Activated CD4-positive, CD25-positive, alpha-beta regulatory T cell (primary cell): ENCODE measurements at places on chromosomes 6 and 20.
A peak's percentile ranks its signal among the peaks of the same experiment; 100 is the strongest.

DNA sequence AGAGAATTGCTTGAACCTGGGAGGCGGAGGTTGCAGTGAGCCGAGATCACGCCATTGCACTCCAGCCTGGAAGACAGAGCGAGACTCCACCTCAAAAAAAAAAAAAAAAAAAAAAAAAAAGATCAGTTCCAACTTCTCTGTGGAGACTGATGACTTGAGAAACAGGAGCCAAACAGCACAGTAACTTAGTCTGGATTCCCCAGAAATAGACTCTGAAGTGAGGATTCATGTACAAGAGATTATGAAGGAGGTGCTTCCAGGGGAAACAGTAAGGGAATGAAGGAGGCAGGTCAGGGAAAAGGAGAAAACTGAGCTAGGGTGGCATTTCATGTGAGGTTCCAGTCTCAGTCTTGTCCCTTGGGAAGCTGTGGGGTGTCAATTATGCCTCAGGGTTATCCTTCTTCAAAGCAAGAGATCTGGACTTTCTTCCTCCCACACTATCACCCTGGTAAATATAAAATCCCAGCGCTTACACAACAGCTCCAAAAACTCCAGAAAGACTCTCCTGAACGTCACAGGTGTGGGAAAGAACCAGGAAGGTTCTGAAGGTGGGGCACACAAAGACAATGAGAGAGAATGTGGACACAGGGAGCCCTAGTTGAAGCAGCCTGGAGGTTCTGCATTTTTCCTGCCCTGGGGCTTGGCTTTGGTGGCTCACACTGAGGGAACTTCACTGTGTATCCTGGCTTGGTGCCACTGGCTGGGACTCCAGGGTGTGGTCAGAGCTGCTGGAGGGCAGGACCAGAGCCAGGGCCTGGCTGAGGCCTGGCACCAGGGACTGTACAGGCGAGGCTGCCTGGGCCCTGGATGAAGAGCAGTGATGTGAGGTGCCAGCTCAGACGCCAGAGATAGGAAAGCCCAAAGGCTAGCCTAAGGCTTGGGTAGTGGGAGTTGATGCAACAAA, 46.8 kb downstream of the PCNA start:
- no peak for DNase-seq

DNA sequence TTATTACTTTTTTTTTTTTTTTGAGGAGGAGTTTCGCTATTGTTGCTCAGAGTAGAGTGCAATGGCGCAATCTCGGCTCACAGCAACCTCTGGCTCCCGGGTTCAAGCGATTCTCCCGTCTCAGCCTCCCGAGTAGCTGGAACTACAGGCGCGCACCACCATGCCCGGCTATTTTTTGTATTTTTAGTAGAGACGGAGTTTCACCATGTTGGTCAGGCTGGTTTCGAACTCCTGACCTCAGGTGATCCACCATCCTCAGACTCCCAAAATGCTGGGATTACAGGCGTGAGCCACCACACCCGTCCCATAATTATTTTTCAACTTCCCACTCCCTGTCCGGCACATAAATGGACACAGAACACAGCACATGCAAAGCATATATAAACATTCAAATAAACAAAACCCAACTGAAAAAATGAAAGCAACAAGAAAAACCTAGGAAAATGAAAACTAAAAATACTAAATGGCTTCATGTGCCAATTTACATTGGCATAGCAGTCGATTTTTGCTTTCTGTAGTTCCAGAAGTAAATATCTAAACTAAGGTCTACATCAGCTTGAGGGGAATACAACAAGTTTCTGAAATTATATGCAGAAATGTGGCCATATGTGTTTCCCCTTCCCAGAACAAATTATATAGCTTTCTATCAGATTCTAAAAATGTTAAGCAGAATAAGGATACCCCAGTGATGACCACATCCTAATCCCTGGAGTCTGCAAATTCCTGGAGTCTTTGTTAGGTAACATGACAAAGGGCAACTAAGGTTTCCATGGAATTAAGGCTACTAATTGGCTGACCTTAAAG, 113.9 kb downstream of the HFE start:
- DNase-seq, result no peak

GRCh38 chr20:5214826-5215225, 88.0 kb downstream of the CDS2 start:
- DNase-seq, result no peak

DNA sequence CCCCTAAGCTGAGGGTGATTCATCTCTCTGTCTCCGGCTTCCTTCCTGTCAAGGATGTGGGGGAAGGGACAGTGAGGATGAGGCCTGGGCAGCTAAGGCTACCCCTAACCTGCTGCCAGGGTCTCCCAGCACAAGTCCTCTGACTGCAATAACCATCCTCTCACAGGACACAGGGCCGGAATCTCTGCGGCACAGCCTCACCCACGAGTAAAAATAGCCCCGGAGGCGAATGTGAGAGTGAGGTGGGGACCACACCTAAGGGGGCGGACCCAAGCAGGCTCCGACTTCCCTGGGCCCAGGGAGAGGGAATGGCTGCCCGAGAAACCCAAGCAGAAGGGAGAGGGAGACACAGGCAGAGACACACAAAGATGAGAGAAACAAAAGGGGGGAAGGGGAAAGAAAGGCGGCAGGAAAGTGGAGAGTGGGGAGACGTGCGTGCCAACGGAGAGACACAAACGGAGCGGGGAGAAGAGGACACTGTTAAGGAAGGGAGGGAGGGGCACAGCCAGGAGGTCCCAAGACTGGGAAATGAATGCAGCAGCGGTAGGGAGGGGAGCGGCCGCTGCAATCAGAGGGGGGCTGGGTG, 1.4 kb downstream of the CLIC1 start:
- peak; percentile 21 for DNase-seq

- DNase-seq, result no peak
These were observed 927 bp upstream of the MANEA start for GRCh38 chr6:95576218-95576997.

DNA sequence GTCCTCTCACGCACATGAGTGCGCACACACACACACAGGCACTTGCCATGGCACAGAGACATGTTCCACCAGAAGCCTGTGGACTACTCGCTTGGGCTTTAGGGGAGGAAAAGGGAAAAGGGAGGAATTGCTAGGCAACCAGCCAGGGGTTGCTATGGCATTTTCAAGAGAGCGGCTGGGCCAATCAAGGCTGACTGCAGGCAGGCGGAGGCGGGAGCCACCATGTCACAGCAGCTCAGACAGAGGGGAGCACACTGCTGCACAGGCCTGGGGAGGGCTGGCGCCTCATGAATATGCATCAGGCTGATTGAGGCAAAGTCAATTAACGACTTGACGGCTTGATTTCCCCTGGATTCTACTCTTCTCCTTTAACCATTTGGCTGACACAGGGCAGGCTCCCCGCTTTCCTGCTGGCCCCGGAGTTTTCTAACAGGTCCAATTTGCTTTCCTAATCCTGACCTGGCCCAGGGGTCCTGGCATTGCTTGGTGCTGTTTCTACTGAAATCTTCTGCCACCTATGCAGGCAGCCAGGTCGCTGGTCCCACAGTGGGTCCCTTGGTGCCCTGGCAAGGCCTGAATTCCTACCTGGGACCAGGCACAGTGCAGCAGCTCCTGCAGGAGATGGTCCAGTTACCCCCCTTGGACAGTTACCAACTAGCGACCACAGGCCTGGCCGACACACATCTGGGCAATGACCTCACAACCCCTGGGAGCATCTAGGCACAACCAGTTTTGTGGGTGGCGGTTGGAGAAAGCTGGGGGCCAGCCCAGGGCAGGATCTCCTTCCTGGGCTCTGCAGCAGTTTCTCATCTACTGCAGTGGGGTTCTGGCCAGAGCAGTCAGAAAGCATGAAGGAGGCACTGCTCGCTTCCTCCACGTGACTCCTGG, 52.1 kb downstream of the YTHDF1 start:
- no peak for DNase-seq

DNA sequence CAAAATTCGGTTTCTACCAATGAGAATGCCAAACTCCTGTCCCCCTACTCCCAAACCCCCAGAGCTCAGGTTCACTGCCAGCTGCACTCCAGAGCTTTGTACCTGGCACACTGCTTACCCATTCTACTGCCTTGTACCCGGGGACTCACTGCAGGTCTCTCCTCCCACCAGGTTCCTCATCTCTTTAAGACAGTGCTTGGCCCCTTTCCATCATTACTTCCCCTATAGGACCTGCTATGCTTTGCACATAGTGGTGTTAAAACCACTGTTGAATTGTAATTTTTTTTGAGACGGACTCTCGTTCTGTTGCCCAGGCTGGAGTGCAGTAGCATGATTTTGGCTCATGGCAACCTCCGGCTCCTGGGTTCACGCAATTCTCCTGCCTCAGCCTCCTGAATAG, 25.9 kb downstream of the LYRM4 start:
- DNase-seq, result no peak

- DNase-seq, result no peak
These were observed 52.1 kb downstream of the HNF4A start for GRCh38 chr20:44407402-44408184.

DNA sequence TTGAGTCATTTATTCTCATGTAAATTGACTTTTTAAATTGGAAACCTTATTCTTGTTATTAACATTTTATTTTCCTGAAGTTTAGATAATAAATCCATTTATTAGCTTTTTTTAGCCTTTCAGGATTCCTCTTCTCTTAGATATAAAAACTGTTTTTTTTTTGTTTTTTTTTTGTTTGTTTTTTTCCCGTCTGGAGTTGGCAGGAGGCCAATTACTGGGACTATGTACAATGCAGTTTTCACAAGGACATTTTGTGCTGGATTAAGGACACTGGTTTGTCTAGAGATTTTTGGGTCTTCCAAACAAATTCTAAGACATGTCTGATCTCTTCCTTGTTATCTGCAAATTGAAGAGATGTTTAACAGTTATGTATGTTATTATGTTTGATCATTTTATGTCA, 1.3 kb downstream of the BTNL2 start:
- no peak for DNase-seq

DNA sequence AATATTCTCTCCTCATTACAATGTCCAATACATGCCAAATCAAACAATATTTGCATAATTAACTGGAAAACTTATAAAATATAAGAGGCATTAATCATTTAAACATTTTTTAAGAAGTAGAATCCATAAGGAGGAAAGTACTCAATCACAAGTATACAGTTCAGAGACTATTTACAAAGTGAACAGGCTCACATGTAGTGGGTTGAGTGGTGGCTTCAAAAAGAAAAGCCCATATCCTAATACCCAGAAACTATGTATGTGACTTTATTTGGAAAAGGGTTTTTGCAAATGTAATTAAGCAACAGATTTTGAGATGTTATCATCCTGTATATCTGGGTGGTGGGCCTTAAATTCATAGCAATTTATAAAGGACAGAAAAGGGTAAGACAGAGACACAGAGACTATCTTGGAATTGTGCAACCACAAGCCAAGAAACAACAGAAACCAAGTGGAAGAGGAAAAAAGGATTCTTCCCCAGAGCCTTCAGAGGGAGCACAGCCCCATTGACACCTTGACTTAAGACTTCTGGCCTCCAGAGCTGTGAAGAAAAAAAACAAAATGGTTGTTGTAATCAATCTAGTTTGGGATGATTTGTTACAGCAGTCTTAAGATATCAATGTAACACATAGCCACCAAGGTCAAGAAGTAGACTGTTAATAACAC, 32.7 kb upstream of the CRISP1 start:
- no peak for DNase-seq

DNA sequence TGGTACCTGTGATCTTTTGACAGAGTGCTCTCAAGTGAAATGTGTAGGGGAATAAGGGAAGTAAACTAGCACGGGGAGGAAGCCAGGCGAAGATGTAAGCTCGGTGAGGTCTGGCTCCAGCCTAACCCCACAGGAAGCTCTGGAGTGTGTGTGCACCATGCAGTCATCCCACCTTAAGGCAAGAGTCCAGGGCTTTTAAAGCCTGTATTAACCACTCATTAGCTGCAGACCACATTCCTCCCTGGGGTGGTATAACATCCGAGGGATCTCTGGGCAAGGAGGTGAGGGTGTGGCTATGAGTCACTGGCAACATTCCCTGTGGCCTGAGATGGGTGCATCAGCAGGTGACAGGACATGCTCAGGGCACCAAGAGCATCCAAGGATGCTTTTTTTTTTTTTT, 12.5 kb upstream of the RANBP9 start:
- no peak for DNase-seq

DNA sequence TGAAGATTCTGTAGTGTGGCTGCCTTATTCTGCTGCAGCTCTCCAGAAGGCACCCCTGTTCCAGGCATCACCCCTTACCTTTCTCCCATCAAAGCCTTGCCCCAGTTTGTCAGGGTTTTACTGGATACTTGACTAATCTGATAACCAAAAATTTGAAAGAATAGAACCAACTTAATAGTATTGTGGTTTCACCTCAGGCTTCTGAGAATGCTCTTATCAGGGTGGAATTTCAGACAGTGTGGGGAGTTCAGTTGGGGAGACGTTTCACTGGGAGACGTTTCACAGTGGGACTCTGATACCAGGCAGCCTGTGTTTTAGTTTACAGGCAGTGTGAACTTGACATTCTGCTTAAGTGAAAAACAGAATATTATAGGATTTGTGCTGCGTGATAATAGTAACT, 50.5 kb downstream of the SCAND1 start:
- DNase-seq, result no peak

GRCh38 chr6:149089510-149089909, 228.0 kb upstream of the TAB2 start:
- no peak for DNase-seq

DNA sequence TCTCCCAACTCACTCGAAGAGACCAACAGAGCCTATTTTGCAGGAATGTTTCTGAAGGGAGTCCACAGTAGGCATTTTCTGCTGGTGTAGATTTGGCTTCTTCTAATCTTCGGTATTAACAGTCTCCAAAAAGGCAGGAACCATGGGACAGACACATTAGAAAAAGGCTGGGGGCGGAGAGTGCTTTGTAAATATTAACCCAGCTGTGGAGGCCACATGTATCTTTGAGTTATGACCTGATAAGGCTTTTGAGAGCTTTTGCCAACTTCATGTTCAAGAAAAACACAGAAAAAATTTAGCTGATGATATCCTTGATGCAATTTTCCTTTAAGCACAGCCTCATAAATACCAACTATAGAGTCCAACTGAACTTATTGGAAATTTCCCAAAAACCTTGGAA, 119.4 kb upstream of the TSHZ2 start:
- DNase-seq, result no peak

- no peak for DNase-seq
These were observed 231.9 kb downstream of the PKHD1 start for GRCh38 chr6:51855310-51856082.

GRCh38 chr6:53795702-53796450, 1.1 kb downstream of the LRRC1 start:
- DNase-seq, result no peak

GRCh38 chr20:42063141-42063540, 445.0 kb upstream of the CHD6 start:
- DNase-seq, result no peak

DNA sequence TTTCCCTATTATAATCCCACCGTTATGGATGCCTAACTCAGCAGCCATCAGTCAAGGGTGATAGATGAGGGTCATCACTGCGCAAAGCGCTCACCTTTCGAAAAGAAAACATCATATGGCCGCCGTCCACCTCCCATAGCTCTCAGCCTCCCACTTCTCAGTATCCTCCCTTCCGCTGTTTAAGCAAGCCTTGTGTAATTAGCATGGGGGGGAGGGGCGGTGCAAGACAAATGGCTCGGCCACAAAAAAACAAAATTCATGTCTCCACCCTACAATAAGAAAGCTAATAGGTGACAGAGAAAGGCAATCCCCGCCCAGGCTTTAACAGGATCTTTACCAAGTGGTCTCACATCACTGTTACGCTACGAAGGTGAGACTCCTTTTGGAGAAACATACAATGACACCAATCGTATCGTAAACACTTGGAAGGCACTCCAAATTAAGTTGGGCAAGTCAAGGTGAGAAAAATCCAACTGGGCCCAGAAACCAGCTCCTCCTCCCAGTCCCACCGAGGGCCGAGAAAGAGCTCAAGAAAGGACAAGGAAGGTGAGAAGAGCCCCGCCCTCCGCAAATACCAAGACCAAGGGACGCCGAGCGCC, 645 bp downstream of the DDX39B start:
- no peak for DNase-seq
